ENCODE measurements at places on chromosomes 13 and 19. TPM values are rescaled to one million over a fixed set of nuclear protein-coding genes. Genes with fewer than 3 reads are reported as not detected.

NPAS1 gene
- 3.5 TPM for polyA plus RNA-seq

ZNF665 gene
- not detected for polyA plus RNA-seq

ALOX5AP gene
- 2.3 TPM for polyA plus RNA-seq

PINLYP gene
- 0.37 TPM for polyA plus RNA-seq

C13orf42 gene
- polyA plus RNA-seq = not detected

DIRAS1 gene
- 4.3 TPM for polyA plus RNA-seq

RBM42 gene
- polyA plus RNA-seq = 131 TPM

MCEMP1 gene
- polyA plus RNA-seq = not detected

DACH1 gene
- not detected for polyA plus RNA-seq

UFM1 gene
- polyA plus RNA-seq = 40.0 TPM

FXYD1 gene
- polyA plus RNA-seq = not detected

MADCAM1 gene
- polyA plus RNA-seq = 0.25 TPM

PSG7 gene
- polyA plus RNA-seq = not detected

- DNase-seq = no peak
These were observed 19.5 kb downstream of the FAM124A start for GRCh38 chr13:51241720-51242119.

DNA sequence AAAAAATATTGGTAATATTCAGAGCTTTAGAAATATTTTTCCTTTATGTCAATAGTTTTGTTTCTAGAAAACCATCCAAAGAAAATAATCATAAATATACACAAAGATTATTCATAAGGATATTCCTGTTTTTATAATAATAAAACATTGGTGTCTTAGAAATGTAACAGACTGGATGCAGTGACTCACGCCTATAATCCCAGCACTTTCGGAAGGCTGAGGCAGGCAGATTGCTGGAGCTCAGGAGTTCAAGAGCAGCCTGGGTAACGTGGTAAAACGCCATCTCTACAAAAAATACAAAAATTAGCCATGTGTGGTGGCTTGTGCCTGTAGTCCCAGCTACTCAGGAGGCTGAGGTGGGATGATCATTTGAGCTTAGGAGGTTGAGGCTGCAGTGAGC is 106.8 kb downstream of the DHRS12 start:
- no peak for DNase-seq

DNA sequence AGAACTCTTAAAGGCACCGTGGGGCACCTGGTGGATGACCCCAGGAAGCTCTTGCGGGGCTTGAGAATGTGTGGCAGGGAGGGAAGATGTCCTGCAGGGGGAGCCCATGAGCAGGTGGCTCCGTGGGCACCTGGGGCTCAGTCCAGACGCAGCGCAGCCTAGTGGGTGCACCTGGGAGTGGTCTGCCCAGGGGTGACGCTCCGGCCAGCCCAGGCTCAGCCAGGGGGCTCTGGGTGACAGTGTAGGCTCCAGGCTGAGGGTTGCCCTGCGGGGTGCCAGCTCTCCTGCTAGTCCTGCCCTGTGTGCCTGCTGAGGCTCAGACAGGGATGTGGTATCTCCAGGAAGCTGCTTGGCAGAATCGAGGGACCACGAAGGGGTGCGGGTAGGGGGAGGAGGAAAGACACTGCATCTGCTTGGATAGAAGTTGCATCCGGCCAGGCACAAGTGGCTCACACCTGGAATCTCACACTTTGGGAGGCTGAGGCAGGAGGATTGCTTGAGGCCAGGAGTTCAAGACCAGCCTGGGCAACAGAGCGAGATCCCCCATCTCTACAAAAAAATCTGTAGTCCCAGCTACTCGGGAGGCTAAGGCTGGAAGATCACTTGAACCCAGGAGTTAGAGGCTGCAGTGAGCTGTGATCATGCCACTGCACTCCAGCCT is 15.0 kb upstream of the PGLS start:
- DNase-seq = peak; percentile 66

GRCh38 chr13:86862137-86862536 is 809.0 kb upstream of the SLITRK5 start:
- DNase-seq = no peak

GRCh38 chr13:75818179-75818967 is 182.2 kb downstream of the LMO7 start:
- no peak for DNase-seq

- DNase-seq = no peak
These were observed 58.9 kb upstream of the SLC7A1 start for GRCh38 chr13:29654384-29654783.

- no peak for DNase-seq
These were observed 248.5 kb downstream of the KCTD12 start for GRCh38 chr13:76637641-76638141.

- no peak for DNase-seq
These were observed 15.2 kb upstream of the EFNB2 start for GRCh38 chr13:106550570-106551135.

DNA sequence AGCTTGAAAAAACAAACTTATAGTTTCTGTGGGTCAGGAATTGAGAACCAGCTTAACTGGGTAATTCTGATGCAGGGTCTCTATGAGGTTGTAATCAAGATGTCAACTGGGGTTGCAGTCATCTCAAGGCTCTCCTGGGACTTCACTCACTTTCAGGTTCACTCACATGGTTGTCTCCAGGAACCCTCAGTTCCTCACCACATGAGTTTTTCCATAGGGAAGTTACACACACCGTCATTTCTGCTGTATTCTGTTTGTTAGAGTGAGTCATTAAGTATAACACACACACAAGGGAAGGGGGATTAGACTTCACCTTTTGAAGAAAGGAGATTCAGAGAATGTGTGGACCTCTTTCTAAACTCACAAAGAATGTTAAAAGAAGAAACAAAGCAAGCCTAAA is 34.9 kb upstream of the MLNR start:
- peak; percentile 4 for DNase-seq

DNA sequence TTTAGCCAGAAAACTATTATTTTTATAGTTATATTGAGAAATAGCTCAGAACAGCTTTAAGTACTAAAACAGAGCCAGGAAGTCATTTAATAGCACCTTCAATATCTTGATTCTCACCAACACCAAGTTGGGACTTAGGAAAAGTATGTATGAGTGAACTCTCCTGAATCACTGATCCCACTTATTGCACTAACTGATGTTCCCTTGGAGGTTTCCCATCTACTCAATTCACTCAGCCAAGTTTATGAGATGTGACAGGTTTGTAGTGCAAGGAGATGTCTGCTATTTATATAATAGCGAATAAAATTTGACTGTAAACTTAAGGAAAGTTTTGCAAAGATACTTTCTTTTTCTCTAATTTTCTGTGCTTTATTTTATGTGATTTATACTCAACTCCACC is 1147.6 kb upstream of the PCDH20 start:
- DNase-seq = no peak

GRCh38 chr13:113147206-113147605 is 11.2 kb upstream of the PROZ start:
- no peak for DNase-seq

- DNase-seq = no peak
These were observed 239.5 kb downstream of the DIAPH3 start for GRCh38 chr13:59924256-59924655.

DNA sequence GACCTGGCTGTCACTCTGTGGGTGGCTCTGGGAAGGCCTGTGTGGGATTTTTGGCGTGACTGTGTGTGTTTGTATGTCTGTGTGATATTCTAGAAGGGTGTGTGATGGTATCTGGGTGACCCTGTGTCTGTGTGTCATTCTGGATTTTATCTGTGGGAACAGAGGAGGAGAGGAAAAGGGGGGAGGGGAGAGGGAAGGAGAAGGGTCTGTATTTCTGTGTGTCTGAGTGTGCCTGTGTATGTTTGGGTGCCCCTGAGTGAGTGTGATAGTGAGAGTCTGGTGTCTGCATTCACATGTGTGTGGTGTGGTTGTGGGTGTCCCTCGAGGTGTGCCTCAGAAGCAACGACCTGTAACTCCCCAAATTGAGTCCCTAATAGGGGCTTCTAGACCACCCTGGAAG is 8.1 kb upstream of the NFIX start:
- no peak for DNase-seq

DNA sequence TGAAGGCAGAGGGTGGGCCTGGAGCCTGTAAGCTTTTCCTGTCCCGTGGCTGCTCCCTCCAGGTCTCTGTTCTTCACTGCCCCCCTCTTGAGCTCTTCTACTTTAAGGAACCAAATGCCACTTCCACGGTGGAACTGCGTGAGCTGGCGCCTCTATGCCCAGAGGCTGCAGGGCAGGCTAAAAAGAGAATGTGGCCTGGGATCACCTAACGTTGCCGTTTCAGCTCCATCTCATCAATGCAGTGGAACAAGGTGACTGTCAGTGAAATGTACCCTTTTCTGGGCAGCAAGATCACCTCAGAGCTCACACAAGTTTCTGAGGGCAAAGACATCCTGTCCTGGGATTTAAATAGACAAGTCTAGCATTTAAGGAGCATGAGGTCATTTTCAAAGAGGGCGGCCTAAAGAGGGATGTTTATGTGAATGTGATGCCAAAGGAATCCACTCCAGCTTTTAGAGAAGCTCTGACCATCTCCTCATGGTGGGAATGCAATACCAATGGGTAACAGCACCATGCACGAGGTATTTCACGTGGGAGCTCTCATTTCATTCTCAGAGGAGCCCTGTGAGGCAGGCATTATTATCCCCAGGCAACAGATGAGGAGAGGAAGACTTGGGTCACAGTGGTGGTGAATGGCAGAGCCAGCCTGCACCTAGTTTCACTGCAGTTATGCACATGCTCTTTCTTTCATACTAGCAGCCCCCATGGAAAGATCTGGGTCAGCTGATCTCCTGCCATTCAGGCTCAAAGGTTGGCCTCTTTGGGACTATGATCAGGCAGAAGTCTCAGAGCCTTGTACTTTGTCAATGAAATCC is 39.3 kb downstream of the RGCC start:
- DNase-seq = no peak

GRCh38 chr19:1027650-1028061 is 1.2 kb downstream of the CNN2 start:
- no peak for DNase-seq

DNA sequence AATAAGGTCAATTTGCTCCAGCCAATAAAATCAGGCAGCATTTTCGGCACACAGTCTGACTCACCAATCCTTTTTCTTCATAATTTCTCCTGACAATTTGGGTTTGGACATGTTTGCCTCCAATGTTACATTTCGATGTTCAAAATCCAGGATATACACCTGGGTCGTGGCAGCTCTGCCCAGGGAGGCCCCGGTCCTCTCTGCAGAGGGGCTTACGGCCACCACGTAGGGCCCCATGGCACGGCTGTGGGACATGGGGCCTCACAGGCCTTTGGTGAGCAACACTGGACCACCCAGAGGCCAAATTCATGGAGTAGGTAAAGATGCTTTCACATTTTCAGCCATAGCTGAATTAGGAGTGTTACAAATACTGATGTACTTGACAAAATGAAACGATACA is 25.4 kb downstream of the IRS2 start:
- no peak for DNase-seq

- DNase-seq = no peak
These were observed 619.8 kb downstream of the DCT start for GRCh38 chr13:93859716-93860115.

DNA sequence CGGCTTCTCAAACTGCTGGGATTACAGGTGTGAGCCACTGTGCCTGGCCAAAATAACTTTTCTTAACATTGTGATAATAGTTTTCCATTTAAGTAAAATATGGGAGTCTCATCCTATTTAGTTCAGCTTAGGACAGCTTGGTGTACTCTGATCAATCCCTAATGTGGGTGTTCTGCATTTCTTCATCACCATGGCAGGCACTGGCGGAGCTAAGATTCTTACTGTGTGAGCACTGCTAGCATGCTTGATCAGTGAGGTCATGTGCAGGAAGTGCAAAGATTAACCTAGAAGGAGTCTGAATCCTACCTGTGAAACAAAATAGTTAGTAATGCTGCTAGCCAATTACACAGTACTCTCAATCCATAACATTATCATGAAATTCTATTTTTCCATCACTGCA is 1684.2 kb upstream of the SLC10A2 start:
- DNase-seq = no peak

- DNase-seq = no peak
These were observed 69.3 kb downstream of the CHST8 start for GRCh38 chr19:33691030-33691427.

- peak; percentile 77 for DNase-seq
These were observed 11.0 kb downstream of the FUZ start for GRCh38 chr19:49801966-49802661.

GRCh38 chr13:110562036-110562597 is 595 bp upstream of the RAB20 start:
- no peak for DNase-seq

DNA sequence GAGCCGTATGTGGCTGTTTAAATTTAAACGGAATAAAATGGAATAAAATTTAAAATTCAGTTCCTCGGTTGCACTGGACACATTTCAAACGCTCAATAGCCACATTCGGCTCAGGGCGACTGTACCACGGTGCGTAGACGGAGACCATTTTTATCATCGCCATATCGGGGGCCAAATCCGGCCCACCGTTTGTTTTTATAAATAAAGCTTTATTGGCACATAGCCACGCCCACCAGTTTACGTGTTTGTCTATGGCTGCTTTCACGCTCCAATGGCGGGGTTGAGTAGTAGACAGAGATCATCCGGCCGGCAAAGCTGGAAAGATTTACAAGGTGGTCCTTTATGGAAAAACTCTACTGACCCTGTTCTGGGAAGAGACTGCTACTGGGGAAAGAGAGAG is 33.0 kb downstream of the PTPRS start:
- DNase-seq = no peak

GRCh38 chr19:8576273-8576993 is 809 bp downstream of the MYO1F start:
- no peak for DNase-seq

GRCh38 chr19:34179066-34179465 is 6.8 kb downstream of the LSM14A start:
- DNase-seq = no peak

- no peak for DNase-seq
These were observed 11.3 kb upstream of the UBL3 start for GRCh38 chr13:29861694-29862110.

GRCh38 chr19:43452582-43452981 is 12.8 kb downstream of the LYPD3 start:
- DNase-seq = no peak

DNA sequence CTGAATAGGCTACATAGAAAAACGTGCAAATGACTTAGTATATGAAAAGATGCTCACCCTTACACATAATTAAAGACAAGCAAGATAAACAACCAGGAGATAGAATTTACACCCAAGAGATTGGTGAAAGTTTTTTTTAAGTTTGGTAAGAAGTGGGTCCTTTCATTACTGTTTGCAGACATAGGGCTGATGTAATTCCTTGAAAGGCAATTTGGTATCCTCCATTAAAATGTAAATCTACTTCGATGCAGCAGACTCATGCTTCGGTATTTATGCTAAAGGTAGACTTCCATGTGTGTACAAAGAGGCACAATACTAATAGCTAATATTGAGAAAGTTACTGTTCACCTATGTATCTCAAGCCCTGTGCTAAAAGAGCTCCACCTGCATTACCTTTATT is 33.5 kb downstream of the CNMD start:
- no peak for DNase-seq

DNA sequence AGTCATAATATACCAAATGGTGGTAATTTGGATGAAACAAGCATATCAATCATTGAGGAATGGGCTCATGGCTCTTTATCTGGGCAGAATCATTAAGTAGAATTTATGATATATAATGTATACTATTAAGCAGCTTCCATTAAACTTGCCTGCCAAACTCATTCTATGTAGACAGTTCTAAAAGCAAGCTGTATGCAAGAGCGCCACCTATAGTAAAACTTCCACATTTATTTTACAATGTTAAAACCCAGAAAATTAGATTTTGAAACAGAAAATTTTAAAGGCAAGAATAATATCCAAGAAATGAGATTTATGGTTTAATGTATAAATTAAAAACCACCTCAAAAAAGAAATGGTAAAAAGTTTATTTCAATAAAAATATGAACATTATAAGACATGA is 161.5 kb downstream of the MZT1 start:
- peak; percentile 4 for DNase-seq

All from A549 (cell line).